Ascending aorta (tissue), 2 donors: ENCODE measurements at places on chromosomes 4 and X.

DNA sequence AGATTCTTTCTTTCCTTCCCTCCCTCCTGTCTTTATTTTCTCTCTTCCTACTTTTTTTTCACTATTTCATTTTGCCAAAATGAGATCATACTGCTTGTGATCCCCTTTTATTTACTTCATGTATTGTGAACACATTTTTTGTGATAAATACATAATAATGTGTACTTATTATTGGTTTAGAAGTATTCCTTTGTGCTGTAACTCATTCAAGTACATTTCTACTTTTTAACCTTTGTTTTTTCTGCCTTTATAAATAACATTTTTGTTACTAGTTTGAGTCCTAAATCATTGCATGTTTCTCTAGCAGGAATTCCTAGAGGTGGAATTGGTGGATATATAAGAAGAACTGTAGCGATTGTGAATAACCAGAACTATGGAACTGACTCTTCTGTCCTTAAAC lies 214.5 kb upstream of the SFRP2 start:
- DNase-seq: no peak

GRCh38 chrX:23727206-23727605 lies 15.9 kb downstream of the ACOT9 start:
- DNase-seq: no peak

- peak; percentile 67 for DNase-seq
Observed at GRCh38 chrX:22135994-22136684, 104.0 kb downstream of the PHEX start.

- DNase-seq: no peak
Observed at GRCh38 chrX:13719192-13719856, 15.1 kb downstream of the TRAPPC2 start.

GRCh38 chr4:15964159-15964558 lies 1.2 kb upstream of the FGFBP2 start:
- no peak for DNase-seq

DNA sequence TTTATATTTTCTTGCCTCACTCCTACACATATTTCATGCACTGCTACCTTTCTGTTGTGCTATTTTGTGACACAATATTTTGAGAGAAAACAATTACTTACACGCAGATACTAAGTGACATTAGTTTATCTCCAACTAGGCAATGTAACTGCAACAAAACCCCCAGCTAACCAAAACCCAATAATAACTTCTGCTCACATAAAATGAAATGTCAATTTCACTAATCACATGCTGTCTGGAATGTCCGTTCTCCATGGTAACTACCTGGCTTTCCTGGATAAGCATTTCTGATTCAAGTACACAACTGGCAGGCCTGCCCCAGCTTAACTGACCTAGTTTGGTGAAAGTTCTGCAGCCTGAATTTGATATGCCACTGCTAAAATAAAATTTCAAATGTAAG lies 313.5 kb downstream of the TMA16 start:
- no peak for DNase-seq

DNA sequence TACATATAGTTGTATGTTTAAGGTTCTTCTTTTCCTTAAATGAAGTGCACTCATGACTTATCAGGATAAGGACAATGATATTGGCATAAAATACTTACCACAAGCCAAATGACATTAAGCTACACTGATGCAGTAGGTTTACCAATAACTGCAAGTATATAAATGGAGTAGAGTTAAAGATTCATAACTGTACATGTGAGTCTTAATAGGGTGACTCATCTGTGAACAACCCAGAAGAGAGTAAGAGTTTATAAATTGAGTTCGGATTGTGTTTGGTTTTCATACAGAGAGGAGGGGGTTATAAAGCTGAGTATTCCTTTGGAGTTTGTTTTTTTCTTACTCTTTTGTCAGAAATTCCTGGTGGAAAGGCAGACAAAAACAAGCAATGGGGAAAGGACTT lies 144.8 kb downstream of the TLL1 start:
- DNase-seq: no peak

- DNase-seq: no peak
Observed at GRCh38 chr4:124685851-124686250, 26.7 kb downstream of the ANKRD50 start.

DNA sequence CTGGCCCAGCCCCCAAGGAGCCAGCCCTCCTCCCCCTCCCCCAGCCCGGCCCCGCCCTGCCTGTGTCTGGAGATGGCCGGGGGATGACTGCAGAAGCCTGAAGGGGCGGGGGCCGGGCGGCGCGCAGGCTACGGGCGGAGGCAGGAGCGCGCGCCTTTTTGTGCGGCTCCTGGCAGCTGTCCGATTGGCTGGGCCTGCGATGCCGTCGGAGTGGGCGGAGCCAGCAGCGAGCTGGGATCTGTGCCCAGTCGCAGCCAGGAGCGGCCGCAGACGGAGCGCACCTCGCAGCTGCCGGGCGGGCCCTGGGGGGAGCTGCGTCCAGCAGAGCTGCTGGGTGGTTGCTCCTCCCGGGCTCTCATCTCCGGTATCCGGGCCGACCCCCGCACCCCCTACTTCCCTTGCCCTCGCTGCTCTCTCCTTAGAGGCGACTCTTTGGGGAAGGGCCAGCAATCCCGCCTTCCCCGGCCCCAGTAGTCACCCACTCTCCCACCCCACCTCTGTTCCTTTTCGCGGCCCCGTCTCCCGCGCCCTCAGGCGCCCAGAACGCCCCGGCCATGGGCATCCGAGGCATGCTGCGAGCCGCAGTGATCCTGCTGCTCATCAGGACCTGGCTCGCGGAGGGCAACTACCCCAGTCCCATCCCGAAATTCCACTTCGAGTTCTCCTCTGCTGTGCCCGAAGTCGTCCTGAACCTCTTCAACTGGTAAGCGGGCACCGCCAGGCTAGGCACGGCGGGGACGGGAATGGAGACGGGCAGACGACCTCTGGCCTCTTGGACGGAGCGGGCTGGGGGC lies at the start of gene GABRQ:
Gene GABRQ (plus strand): TSS at position 247 of the 794 bp plus-strand sequence. CDS start 308 bp downstream, at position 555.
- no peak for DNase-seq

GRCh38 chr4:138242076-138242833 lies at the start of gene SLC7A11:
Gene SLC7A11 (minus strand): TSS chr4:138242349. CDS start chr4:138242069, 280 bp downstream.
- peak; percentile 31 for DNase-seq

GRCh38 chr4:159902648-159903047 lies 799.8 kb downstream of the RAPGEF2 start:
- no peak for DNase-seq

- DNase-seq: no peak
Observed at GRCh38 chr4:13694256-13694655, 66.7 kb upstream of the BOD1L1 start.

DNA sequence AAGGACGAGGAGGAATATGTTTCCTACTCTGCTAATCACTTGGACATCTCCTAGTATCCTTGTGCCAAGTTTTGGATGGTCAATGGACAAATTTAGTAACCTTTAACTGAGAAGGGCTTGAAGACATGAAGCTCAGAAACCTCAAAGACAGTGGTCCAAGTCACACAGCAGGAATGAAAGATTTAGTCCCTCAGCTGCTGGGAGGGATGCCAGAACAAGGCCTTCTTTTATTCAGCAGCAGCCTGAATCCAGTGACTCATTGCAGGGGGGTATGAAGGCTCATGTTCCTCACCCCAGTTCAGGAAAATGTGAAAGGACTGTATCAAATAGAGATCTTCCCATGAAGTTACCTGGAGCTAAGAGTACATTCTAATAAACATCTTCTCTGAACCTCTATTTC lies 214.9 kb upstream of the UGT8 start:
- no peak for DNase-seq

DNA sequence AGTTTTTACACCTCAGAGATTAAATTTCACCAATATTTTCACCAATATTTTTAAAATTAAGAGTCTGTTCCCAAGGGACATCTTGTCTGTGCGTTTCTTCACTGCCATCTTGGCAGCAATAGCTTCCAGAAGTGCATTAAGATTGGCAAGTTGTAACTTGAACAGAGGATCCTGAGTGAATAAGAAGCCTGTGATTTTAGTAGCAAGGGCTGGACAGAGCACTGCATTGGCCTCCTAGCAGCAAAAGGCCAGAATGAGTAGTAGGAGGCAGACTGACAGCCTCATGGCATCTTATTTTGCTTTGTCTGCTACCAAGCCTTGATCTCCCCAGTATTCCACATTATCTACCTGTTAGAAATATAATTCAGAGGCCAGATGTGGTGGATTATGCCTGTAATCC lies 138.4 kb downstream of the CPE start:
- no peak for DNase-seq

GRCh38 chr4:78610546-78611214 lies 59.1 kb downstream of the ANXA3 start:
- no peak for DNase-seq

- no peak for DNase-seq
Observed at GRCh38 chrX:100663642-100664041, 19.6 kb downstream of the SRPX2 start.

GRCh38 chrX:16586377-16587112 lies 63.4 kb upstream of the S100G start:
- DNase-seq: no peak
